Mesothelial cell of epicardium (in vitro differentiated cells): ENCODE measurements at places on chromosomes 4 and X. TPM values are rescaled to one million over a fixed set of nuclear protein-coding genes. Genes with fewer than 3 reads are reported as not detected.

APBB2 gene
- total RNA-seq: 56.6 to 63.5 TPM (median 63.2 TPM) in 3 replicates

DNA sequence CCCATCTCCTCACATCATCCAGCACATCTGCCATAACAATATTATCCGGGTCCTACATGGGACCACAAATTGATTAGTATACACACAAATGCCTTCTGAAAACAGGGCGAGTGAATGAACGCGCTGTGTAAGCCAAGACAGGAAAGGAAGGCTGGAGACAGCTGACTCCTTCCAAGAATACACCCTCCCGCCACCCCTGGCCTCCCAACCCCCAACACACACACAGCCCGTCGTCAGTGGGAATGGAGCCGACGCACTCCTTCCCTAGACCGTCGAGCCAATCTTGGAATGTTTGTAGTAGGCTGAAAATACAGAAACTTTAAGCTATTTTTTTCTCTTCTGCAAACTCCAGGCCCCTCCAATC lies 319 bp upstream of the MAGEH1 start:
- H3K36me3 ChIP-seq: no peaks in the 10 kb centered on the region
- no peak for DNase-seq
- peaks cover 16% of the 10 kb centered on the region for H3K4me1 ChIP-seq
- peak overlapping the region; percentile 84 for H3K4me3 ChIP-seq

GRCh38 chr4:185718578-185719499 lies 93.2 kb downstream of the SORBS2 start:
- H3K36me3 ChIP-seq: no peaks in the 10 kb centered on the region
- H3K4me3 ChIP-seq: no peak overlapping the region
- peaks cover 3% of the 10 kb centered on the region for H3K27me3 ChIP-seq
- peaks cover 22% of the 10 kb centered on the region for H3K4me1 ChIP-seq

- H3K36me3 ChIP-seq: peaks cover 26% of the 10 kb centered on the region
- no peak for DNase-seq
- H3K27me3 ChIP-seq: no peaks in the 10 kb centered on the region
- peaks cover 11% of the 10 kb centered on the region for H3K4me1 ChIP-seq
- no peak overlapping the region for H3K27ac ChIP-seq
Observed at GRCh38 chr4:2941138-2942036, 21.8 kb downstream of the NOP14 start.

GRCh38 chr4:10140866-10141759 lies 24.5 kb upstream of the WDR1 start:
- no peak for DNase-seq
- no peaks in the 10 kb centered on the region for H3K36me3 ChIP-seq
- no peak overlapping the region for H3K27ac ChIP-seq
- no peak overlapping the region for H3K4me3 ChIP-seq

GRCh38 chrX:10526451-10526850 lies 93.9 kb downstream of the MID1 start:
- no peak for DNase-seq
- H3K27me3 ChIP-seq: no peaks in the 10 kb centered on the region
- H3K4me1 ChIP-seq: no peaks in the 10 kb centered on the region
- no peak overlapping the region for H3K27ac ChIP-seq
- H3K36me3 ChIP-seq: peaks cover 2% of the 10 kb centered on the region
- H3K4me3 ChIP-seq: no peak overlapping the region

GABRG1 gene
- total RNA-seq: 0.18 to 0.22 TPM (median 0.20 TPM) in 3 replicates
